ENCODE measurements at places on chromosomes 6 and 20.

DNA sequence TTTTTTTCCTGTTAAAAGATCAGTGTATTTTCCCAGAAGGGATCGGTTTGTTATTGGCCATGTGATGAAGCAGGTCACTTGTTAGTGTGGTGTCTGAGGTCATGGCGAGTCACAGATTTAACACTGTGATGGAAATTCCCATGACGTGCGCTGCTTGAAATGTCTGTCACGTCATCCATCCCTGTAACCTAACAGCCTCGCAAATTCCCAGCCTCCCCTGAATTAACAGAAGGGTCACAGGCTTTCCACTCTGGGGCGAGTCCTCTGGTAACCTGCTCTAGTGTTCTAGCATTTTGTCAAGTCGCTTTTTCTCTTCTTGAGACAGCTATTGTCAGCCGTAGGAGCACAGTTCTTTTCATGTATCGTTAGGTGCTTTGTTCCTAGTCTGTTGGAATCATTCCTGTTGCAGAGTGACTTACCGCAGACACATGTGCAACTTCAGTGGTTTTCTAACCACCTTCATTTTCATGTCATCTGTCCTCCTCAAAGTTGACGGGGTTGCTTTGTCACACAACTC lies 137.2 kb downstream of the MAP3K4 start:
- peaks cover 26% of the 10 kb centered on the region for H3K36me3 ChIP-seq
- H3K27me3 ChIP-seq, result no peaks in the 10 kb centered on the region
- no peak for DNase-seq
- H3K4me1 ChIP-seq, result no peaks in the 10 kb centered on the region
- H3K4me3 ChIP-seq, result no peak overlapping the region

GRCh38 chr6:156885562-156885961 lies 108.4 kb downstream of the ARID1B start:
- DNase-seq, result no peak
- H3K36me3 ChIP-seq, result no peaks in the 10 kb centered on the region
- H3K4me3 ChIP-seq, result no peak overlapping the region
- H3K4me1 ChIP-seq, result peaks cover 52% of the 10 kb centered on the region
- H3K27ac ChIP-seq, result no peak overlapping the region

- H3K27me3 ChIP-seq, result no peaks in the 10 kb centered on the region
- DNase-seq, result no peak
- peaks cover 15% of the 10 kb centered on the region for H3K4me1 ChIP-seq
- H3K36me3 ChIP-seq, result no peaks in the 10 kb centered on the region
Measured at GRCh38 chr6:150119173-150119572, 23.7 kb upstream of the PPP1R14C start.

- no peak overlapping the region for H3K4me3 ChIP-seq
- no peaks in the 10 kb centered on the region for H3K4me1 ChIP-seq
- H3K36me3 ChIP-seq, result no peaks in the 10 kb centered on the region
- no peak overlapping the region for H3K27ac ChIP-seq
- DNase-seq, result no peak
- no peaks in the 10 kb centered on the region for H3K27me3 ChIP-seq
Measured at GRCh38 chr6:99121748-99122147, 174.0 kb upstream of the FBXL4 start.

- no peak overlapping the region for H3K4me3 ChIP-seq
- no peak overlapping the region for H3K27ac ChIP-seq
- no peaks in the 10 kb centered on the region for H3K27me3 ChIP-seq
- no peaks in the 10 kb centered on the region for H3K4me1 ChIP-seq
- DNase-seq, result no peak
Measured at GRCh38 chr20:7123457-7123856, 356.0 kb downstream of the BMP2 start.

GRCh38 chr6:13574149-13574570 lies 241 bp upstream of the SIRT5 start:
- no peaks in the 10 kb centered on the region for H3K27me3 ChIP-seq
- peak overlapping the region; percentile 94 for H3K27ac ChIP-seq
- peaks cover 16% of the 10 kb centered on the region for H3K4me1 ChIP-seq
- no peak overlapping the region for H3K4me3 ChIP-seq

Data from B cell (primary cell).